ENCODE measurements at places on chromosomes 5 and 9. TPM values are rescaled to one million over a fixed set of nuclear protein-coding genes. Genes with fewer than 3 reads are reported as not detected.
A peak's percentile ranks its signal among the peaks of the same experiment; 100 is the strongest.

DNA sequence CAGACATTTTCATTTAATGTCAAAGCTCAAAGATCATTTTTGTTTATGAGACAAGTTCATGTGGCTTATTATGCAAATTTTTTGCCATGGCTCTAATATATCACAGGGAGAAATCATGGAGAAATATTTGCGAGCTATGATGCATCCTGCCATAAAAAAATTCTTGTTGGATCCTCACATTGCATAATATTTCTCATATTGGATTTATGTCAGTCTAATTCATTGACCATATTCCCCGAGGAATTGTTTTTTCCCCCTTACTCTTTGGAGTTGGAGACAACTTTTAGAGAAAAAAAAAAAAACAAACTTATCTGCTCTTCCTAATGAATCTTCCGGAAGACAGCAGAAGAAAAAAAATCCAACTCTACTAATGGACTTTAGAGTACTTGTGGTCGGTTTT lies 4.3 kb downstream of the ZNF462 start:
- no peak for DNase-seq

DNA sequence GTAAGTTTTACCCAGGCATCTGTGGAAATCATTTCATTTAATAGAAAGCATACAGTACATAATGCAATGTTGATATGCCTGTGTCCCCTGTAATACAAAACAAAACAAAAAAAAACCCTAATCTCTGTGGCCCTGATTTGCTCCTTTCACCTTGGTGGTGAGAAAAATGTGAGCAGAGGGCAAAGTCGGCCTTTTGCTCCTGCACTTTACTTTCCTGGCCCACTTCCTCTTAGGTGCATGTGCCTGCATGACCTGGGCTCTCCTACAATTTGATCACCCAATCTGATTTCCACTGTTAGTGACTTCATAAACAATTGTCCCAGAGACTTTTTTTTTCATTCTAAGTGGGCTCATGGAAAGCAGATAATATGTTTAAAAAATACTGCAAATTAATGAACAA lies 424.3 kb downstream of the SEMA5A start:
- DNase-seq, result no peak

GRCh38 chr9:70107558-70107957 lies 63.9 kb downstream of the MAMDC2 start:
- DNase-seq, result no peak

DNA sequence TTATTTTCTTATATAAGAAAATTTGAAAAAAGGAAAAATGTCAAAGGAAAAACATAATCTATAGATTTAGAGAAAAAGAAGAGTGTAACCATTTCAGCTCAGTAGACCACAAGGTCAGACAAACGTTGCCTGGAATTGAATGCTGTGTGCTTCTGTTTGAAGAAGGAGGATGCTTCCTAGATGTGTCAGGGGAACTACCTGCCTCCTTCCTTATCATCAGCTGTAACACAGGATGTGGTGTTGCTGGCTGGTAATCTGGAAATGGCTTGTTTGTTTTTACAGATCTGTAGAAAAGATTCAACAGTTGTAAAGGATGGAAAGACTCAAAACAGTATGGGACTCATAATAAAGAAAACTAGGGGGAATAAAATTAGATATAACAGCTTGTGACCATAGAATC lies 160.7 kb upstream of the MEF2C start:
- DNase-seq, result no peak

DNA sequence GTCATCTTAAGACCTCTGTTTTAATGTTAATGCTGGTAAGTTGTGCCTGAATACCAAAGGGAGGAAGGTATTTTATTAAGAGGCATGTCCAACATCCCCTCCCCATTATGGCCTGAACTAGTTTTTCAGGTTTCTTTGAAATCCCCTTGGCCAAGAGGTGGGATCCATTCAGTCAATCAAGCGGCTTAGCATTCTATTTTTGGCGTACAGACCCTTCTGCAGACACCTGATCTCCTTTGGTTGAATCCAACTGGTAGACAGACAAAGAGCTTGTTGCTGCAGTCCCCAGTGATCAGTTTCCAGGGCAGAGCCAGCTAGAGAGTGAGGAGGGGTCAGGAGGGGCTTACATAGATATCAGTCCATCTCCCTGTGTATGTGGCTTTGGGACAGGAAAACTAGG lies 7.9 kb upstream of the KCNMB1 start:
- no peak for DNase-seq

DNA sequence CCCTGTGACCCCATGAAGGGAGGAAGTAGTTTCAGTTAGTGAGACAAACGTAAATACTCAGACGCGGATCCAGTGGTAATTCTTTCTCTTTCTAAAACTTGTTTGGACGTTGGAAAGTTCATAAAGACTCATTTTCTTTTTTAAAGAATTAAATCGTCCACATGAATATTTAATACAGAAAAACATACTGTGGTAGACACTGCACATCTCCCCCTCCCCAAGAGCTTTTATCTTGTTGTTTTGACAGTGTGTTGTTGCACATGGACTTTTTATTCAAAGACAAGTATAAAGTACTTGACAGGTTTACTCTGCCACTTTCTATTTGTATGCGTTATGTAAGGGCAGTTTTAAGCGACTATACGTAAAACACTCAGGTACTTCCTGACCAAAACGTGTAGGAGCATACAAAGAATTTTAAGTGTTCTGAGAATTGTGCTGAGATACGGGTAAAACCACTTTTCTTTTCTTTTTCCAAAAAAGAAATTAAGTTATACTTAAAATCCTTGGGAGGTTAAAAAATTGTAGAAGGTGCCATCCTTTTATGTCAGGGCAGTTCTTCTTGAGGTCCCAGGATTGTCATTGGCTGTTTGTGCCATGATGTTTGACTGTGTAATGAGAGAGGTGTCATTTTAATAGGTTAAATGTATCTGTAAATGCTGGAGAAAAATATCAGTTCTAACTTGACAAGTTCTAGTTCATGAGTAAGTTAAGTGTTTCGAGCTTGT lies 1.3 kb downstream of the NIPBL start:
- peak; percentile 75 for DNase-seq

DNA sequence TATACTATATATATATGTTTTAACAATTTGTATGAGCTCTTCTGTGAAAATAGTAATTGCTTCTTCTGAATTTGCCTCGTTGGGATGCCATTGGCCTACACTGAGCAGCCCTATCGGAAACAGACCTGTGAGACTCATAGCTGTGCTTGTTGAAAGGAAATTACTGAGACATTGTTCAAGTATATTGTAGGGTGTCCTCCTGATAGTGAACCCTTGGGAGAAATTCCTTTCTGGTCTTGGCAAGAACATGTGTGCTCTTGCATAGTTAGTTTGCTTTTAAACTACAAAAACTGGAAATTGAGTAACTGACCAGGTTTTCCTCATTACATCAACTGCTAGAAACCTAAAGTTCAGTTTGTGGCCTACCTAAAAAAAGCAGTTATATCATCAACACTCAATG lies 160.9 kb downstream of the LURAP1L start:
- no peak for DNase-seq

- DNase-seq, result no peak
Measured at GRCh38 chr9:127067603-127068220, 54.7 kb downstream of the ANGPTL2 start.

DNA sequence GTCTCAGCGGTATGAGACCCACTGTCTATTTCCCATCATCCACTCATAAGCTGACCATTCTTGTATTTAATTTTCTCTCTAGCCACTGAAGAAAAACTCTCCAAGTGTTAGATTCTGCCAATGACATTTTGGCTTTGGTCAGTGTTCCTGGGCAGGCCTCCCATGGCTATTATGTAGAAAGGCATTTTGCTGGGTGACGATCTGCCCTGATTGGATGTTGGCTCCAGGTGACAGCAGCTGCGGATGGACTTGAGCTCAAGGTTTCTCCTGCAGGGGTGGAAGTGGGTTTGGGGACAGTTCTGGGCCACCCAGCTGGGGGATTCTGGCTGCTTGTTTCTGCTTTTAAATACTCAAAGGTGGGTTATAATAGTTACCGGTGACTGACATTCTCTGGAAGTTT lies 31.6 kb downstream of the ACSL6 start:
- no peak for DNase-seq

DNA sequence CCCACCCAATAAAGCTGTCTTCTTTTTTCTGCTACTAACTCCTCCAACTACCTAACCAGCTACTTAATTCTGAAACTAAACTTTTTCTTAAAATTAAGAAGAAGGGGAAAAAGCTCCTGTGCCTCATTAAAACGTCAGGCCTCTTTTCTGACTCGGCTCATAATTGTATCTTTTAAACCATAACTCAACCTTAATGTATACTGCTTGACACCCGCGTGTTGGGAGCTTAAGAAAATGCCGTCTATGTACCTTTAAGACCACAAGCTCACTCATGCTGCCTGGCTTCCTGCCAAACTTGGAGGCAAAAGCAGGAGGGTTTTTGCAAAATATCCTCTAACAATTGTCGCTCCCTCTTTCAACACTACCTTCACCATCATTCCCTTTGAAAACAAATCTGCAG lies 5.0 kb downstream of the EBF1 start:
- DNase-seq, result peak; percentile 98

DNA sequence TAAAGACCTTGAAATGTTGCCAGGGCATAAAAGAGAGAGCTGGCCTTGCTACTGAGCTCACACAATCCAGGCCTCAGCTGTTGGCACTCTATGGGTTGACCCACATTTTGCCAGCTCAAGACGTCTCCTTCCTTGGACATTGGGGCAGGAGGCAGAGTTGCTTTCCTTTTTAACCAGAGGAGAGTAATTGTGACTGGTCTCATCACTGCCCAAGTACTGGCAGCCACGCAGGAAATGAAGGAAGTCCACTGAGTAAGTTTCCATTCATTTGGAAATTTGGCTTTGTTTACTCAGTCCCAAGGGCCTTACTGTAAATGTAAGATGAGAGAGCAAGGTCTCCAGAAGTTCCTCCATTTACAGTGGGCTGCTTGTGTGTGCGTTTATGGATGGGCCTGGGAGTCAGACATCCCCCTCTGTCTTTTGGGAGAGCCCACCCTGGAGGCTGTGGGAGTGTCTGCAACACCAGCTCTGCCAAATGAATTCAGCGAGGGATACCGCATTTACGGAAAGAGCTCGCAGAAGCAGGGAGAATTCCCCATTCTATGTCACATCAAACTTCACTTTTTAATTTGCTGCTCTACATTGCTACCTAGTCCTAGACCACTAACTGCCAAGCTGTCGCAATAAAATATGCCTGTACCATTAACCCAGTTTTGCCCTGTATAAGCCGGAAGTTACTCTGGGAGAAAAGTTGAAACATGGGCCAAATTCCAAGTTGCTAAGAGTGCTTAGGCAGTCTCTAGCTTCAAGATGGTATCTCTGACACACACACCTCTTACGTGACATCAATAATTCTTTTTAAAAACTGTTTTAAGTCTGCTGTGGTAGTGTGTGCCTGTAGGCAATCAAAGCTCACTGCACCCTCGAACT lies 24.5 kb upstream of the PDZD2 start:
- DNase-seq, result no peak

GRCh38 chr9:136799854-136800657 lies 3.9 kb downstream of the CCDC183 start:
- DNase-seq, result peak; percentile 83

GRCh38 chr9:85543196-85543595 lies 198.6 kb downstream of the AGTPBP1 start:
- DNase-seq, result no peak

- no peak for DNase-seq
Measured at GRCh38 chr5:103260951-103261350, 2.4 kb downstream of the MACIR start.

DNA sequence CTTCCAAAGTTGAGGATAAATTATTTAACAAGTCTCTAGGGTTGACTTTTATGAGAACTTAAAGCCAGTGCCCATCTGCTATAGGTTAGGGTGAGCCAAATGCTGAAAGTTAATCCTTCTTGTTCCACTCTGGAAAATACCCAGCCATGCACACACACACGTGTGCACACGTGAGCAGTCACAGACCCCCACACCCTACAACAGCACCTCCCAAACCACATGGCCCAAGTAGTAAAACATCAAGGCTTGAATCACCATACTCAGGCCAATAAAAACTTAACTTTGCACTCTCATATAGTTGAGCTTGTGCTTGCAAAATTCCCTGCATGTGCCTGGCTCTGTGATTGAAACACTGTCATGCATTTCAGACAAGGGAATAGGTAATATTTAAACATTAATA lies 467.6 kb downstream of the ARHGEF28 start:
- DNase-seq, result no peak

DNA sequence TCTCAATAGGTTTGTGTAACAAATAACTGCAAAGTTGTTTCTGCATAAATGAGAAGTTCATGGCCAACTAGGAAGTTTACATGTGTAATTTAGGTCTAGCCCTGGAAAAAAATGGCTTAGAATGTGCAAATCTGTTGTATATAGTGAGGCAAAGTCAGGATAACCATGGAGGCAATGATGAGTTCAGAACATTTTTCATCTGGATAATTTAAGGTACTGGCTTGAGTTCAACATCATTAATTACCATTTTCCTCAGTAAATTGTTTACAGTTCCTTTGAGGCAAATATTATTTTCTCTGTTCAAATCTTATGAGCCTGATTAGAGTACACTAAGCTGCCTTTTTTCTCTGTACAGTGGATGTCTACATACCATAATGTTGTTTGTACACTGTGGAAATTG lies 1259.0 kb upstream of the NUDT12 start:
- DNase-seq, result no peak

HCN1 gene
- not detected for total RNA-seq

NEUROG1 gene
- total RNA-seq, result not detected

PCDHA4 gene
- total RNA-seq, result not detected

CEP72 gene
- total RNA-seq, result 14.6 TPM

PTRH1 gene
- 10.6 TPM for total RNA-seq

DIRAS2 gene
- not detected for total RNA-seq

C7 gene
- total RNA-seq, result not detected

TPD52L3 gene
- not detected for total RNA-seq

SLC2A8 gene
- 29.4 TPM for total RNA-seq

LHFPL2 gene
- total RNA-seq, result 4.8 TPM

KIF12 gene
- total RNA-seq, result not detected

Measured in Karpas-422 (cell line).